Activated CD4-positive, alpha-beta T cell treated with anti-CD3 and anti-CD28 coated beads, Interleukin-2, amount 50 U/mL, for 48 hours (primary cell): ENCODE measurements at places on chromosomes 6 and 20.

DNA sequence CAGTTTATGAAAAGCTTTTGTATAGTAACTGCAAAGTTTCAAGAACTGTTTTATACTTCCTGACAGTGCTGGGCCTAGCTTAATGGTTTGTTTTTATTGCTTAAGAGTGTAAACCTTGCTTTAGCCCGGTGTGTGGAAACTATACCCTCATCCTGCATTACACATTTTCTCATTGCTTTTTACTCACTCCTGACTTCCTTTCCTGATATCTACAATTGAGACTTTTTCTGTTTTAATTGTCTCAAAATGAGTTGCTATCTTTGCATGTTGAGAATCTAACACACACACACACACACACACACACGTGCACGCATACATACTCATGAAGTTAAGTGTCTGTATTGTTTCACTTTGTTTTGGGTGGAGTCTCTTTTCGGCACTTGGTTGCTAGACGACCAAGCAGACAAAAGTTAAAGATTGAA, 16.7 kb downstream of the BMP2 start:
- DNase-seq, result no peak

GRCh38 chr6:78611102-78611620, 256.2 kb upstream of the IRAK1BP1 start:
- no peak for DNase-seq

GRCh38 chr6:68757821-68758220, 122.7 kb downstream of the ADGRB3 start:
- no peak for DNase-seq

- no peak for DNase-seq
These were observed 525 bp downstream of the PNRC1 start for GRCh38 chr6:89081129-89081422.

DNA sequence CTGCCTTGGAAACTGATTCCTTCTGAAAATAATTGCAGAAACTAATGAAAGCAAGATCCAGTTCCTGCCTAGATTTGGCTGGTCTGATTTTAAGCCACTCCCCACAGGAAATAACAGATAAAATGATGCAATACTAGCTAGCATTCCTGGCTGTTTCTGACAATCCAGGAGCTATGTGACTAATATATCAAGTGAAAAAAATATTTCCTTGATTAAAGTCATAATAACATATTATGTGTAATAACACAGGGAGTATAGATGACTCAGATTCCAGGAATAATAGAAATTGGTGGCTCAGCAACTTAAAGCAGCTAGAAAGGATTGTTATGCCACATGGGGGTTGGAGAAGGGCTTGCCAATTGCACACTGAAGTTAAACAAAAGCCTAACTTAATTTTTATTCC, 182.7 kb upstream of the SALL4 start:
- DNase-seq, result no peak

DNA sequence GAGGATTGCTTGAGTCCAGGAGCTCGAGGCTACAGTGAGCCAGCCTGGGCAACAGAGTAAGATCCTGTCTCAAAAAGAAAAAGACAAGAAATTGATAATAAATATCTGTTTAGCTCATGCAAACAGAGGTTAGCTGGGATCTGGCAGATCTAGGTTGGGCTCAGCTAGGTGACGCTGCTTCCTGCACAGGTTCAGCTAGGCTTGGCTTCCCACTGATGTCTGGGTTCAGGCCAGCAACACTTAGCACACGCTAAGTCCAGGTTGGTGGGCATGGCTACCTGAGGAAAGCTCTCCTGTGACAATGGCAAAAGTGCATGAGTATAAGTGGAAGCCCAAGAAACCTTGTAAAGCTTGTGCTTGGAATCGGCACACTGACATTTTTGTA, 48.7 kb downstream of the RIN2 start:
- DNase-seq, result no peak

GRCh38 chr20:58403272-58403671, 14.2 kb downstream of the VAPB start:
- DNase-seq, result no peak

DNA sequence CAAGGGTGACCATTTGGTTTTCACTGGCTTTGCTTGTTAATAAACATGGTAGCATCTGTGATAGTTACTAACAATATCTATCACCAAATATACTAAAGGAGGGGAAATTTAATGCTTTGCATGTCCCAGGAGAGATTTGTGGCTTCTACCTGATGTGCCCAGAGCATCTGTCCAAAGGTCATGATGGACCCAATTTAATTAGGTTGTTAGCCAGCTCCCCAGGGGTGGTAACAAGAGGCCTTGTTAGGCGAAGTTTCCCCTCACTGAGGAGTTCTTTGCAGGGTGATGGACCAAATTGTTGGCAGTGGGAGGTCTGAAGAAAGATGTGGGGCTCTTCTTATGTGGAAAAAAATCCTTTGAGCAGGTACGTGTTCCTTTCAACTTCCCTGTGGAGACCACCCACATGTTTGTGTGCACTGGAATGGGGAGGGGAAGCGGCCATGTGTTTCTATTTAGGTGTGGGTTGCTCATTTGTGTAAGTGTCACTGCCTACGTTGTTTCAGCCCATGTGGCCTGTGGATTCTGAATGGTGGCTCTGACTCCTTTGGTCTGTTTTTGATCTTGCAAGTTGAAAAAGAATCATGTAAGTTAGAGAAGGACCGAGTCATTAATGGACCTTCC, 137.6 kb downstream of the CLIC5 start:
- no peak for DNase-seq

DNA sequence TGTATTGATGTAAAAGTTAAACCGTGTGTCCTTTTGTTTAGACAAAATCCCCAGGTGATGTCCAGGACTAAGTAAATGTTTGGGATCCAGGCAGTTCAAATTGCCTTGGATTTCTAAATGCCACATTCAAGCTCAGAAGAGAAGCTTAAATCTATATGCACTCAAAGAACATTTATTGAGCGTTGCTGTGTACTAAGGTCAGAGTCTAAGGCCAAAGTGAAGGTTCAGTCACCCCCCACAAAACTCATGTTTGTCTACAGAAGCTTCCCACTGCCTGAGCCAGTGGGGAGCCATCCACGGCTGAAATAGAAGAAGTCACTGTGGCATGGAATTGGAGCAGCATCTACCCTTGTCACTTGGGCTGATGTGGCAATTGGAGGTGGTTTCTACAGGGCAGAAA, 70.7 kb upstream of the INSM1 start:
- no peak for DNase-seq

DNA sequence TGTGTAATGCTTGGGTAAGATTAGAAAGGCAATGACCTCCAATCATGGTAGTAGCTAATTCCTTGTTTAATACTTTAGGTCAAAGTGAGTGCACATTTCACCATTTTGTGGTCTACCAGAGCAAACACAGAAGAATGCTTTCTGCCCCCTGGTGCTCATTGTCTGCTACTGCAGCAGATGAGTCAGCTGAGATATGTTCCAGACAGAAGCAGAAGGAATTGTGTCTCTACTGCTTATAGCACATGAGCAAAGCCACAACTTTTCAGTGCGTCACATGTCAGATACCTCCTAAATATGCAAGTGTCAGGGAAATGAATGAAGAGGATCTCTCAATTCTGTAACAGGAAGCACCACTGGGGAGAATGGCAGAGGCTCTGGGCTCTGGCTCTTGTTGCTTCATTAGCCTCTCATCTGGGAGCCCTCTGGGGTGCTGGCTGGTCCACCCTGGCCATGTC, 308.9 kb downstream of the ALDH8A1 start:
- DNase-seq, result peak; percentile 83

DNA sequence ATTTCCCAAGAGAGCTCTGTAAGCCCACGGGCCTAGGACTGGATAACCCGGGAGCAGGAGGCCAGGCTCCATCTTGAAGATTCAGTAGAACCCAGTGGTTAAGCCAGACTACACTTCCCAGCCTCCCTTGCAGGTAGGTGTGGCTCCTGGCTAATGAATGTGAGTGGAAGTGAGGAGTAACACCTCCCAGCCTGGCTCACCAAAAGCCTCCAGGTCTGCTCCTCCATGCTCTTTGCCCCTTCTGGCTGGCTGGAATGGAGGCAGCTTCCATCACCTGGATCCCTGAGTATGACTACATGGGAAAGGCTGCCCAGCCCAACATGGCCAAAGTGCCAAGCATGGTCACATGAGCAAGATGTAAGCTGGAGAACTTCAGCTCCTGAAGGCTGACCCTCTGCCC, 9.7 kb downstream of the LRRN4 start:
- DNase-seq, result no peak

GRCh38 chr20:24985802-24986201, 6.7 kb downstream of the APMAP start:
- no peak for DNase-seq
